ENCODE measurements at places on chromosomes 3 and 15. TPM values are rescaled to one million over a fixed set of nuclear protein-coding genes. Genes with fewer than 3 reads are reported as not detected.

GRCh38 chr15:71830981-71831380 is 20.6 kb downstream of the NR2E3 start:
- no peak for DNase-seq
- H3K27ac ChIP-seq: no peak overlapping the region
- no peak overlapping the region for H3K4me3 ChIP-seq

GRCh38 chr3:116440196-116440595 is 5.1 kb downstream of the LSAMP start:
- H3K27ac ChIP-seq: no peak overlapping the region
- H3K27me3 ChIP-seq: no peaks in the 10 kb centered on the region
- no peak overlapping the region for H3K4me3 ChIP-seq

DNA sequence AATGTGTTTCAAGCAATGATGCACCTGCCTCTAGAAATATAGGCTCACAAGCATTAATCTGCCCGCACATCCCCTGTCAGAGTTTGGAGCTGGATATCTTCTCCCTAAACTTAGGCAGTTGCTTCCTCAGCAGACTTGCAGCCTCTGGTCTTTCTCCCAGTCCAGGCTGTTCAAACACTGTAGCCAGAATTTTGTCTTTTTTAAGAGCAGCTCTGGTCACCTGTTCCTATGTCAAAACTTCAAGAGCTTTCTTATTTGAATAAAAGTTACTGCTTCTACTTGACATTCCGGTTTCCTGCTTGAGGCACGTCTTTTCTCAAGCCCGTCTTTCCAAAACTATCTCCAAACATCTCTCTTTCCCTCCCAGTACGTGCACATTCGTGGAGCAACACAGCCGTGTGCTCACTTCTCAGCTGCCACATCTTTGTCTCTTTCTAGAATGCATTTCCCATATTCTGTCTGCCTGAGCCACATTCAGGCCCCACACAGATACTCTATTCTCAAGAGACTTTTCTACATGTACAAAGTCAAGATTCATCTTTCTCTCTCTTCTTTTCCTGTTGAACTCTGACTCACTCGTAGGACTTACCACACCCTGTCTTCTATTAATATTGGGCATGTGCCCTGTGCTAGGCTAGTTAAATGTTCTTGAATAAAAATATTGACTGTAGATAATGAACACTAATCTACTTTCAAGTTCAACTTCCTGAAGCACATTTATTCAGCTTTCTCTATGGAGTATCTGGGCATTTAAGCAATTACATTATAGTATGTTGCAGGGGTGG is 307.7 kb upstream of the SOX2 start:
- H3K36me3 ChIP-seq: no peaks in the 10 kb centered on the region
- H3K4me1 ChIP-seq: no peaks in the 10 kb centered on the region
- H3K27ac ChIP-seq: no peak overlapping the region
- H3K27me3 ChIP-seq: no peaks in the 10 kb centered on the region
- DNase-seq: no peak

The APBA2 gene
- polyA plus RNA-seq: 30.7 TPM

The CAMP gene
- polyA plus RNA-seq: not detected

The GOLGA8M gene
- not detected for polyA plus RNA-seq

GRCh38 chr3:143321058-143321769 is 201.6 kb downstream of the CHST2 start:
- H3K27ac ChIP-seq: no peak overlapping the region
- H3K4me1 ChIP-seq: no peaks in the 10 kb centered on the region
- no peaks in the 10 kb centered on the region for H3K36me3 ChIP-seq
- no peak for DNase-seq
- H3K27me3 ChIP-seq: no peaks in the 10 kb centered on the region

GRCh38 chr15:93835344-93835743 is 396.0 kb upstream of the MCTP2 start:
- DNase-seq: no peak
- no peaks in the 10 kb centered on the region for H3K4me1 ChIP-seq
- H3K4me3 ChIP-seq: no peak overlapping the region
- H3K27me3 ChIP-seq: no peaks in the 10 kb centered on the region
- H3K36me3 ChIP-seq: no peaks in the 10 kb centered on the region

DNA sequence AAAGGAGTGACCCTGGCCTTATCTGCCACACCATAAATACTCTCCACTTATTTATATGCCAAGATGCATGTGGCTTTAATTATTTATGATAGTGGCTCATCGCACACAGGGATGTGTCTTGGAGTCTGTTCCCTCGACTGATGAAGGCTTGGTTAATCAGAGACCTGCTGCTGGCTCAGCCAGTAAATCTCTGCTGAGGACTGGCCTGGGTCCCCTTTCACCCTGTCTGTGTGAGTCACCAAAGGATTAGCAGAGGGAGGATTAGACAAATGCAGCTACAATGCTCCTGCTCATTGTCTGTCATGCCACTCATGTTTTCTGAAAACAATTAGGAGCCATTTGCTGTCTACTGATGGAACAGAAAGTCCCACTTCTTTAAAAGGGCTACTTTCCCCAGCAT is 226.8 kb downstream of the NTRK3 start:
- no peaks in the 10 kb centered on the region for H3K36me3 ChIP-seq
- H3K4me3 ChIP-seq: no peak overlapping the region
- no peaks in the 10 kb centered on the region for H3K4me1 ChIP-seq
- H3K27ac ChIP-seq: no peak overlapping the region
- DNase-seq: no peak

The ASB7 gene
- 5.2 TPM for polyA plus RNA-seq

The ATP2B2 gene
- polyA plus RNA-seq: not detected

- no peaks in the 10 kb centered on the region for H3K27me3 ChIP-seq
- DNase-seq: no peak
- H3K4me3 ChIP-seq: no peak overlapping the region
- H3K36me3 ChIP-seq: peaks cover 11% of the 10 kb centered on the region
- H3K27ac ChIP-seq: peak overlapping the region; percentile 42
Observed at GRCh38 chr3:183275418-183275817, 22.4 kb downstream of the B3GNT5 start.

- H3K4me1 ChIP-seq: no peaks in the 10 kb centered on the region
- H3K36me3 ChIP-seq: no peaks in the 10 kb centered on the region
- H3K27me3 ChIP-seq: peaks cover 5% of the 10 kb centered on the region
Observed at GRCh38 chr15:91849749-91850161, 3.8 kb upstream of the SLCO3A1 start.

GRCh38 chr15:64149893-64150578 is 1.5 kb upstream of the SNX22 start:
- peaks cover 5% of the 10 kb centered on the region for H3K36me3 ChIP-seq
- H3K4me1 ChIP-seq: peaks cover 79% of the 10 kb centered on the region
- H3K4me3 ChIP-seq: no peak overlapping the region
- peak overlapping the region; percentile 16 for H3K27ac ChIP-seq
- DNase-seq: peak; percentile 58

- no peaks in the 10 kb centered on the region for H3K4me1 ChIP-seq
- H3K36me3 ChIP-seq: no peaks in the 10 kb centered on the region
- no peak overlapping the region for H3K4me3 ChIP-seq
- DNase-seq: no peak
- no peak overlapping the region for H3K27ac ChIP-seq
- no peaks in the 10 kb centered on the region for H3K27me3 ChIP-seq
Observed at GRCh38 chr3:98483626-98484025, 13.9 kb upstream of the OR5K2 start.

- H3K36me3 ChIP-seq: no peaks in the 10 kb centered on the region
- DNase-seq: no peak
- H3K27me3 ChIP-seq: peaks cover 25% of the 10 kb centered on the region
- no peak overlapping the region for H3K4me3 ChIP-seq
- H3K27ac ChIP-seq: no peak overlapping the region
Observed at GRCh38 chr15:87949575-87950223, 306.8 kb downstream of the NTRK3 start.

- peaks cover 91% of the 10 kb centered on the region for H3K4me1 ChIP-seq
- peaks cover 3% of the 10 kb centered on the region for H3K36me3 ChIP-seq
- peak; percentile 73 for DNase-seq
- H3K27ac ChIP-seq: peak overlapping the region; percentile 99
- peak overlapping the region; percentile 35 for H3K4me3 ChIP-seq
Observed at GRCh38 chr3:128415200-128415772, 51.4 kb downstream of the DNAJB8 start.

The A4GNT gene
- not detected for polyA plus RNA-seq

DNA sequence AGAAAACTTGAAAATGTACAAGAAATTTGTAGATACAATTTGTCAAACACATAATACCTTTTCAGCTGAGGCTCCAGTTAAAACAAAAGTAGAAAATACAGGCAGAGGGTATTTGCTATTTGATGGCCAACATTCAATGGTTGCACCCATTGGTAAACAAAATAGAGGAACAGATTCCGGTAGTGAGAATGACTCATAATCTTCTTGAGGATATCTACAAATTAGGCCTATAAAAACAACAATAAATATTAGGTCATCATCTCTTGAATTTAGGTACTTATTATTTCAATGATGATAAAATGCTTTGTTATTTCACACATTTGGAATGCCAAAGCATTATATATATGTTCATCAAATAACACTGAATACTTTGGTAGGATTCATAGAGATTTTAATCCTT is 53.4 kb downstream of the DENND4A start:
- H3K27ac ChIP-seq: no peak overlapping the region
- H3K27me3 ChIP-seq: no peaks in the 10 kb centered on the region
- no peak for DNase-seq
- no peak overlapping the region for H3K4me3 ChIP-seq
- H3K4me1 ChIP-seq: peaks cover 8% of the 10 kb centered on the region

The SLC51A gene
- polyA plus RNA-seq: not detected

The FEZF2 gene
- polyA plus RNA-seq: not detected

- no peak for DNase-seq
- H3K4me1 ChIP-seq: no peaks in the 10 kb centered on the region
- H3K36me3 ChIP-seq: no peaks in the 10 kb centered on the region
- no peak overlapping the region for H3K4me3 ChIP-seq
Observed at GRCh38 chr3:82236257-82236656, 474.8 kb upstream of the GBE1 start.

The BLM gene
- 22.6 TPM for polyA plus RNA-seq

The DNASE1L3 gene
- not detected for polyA plus RNA-seq
